ENCODE measurements at places on chromosomes 6 and 20. TPM values are rescaled to one million over a fixed set of nuclear protein-coding genes. Genes with fewer than 3 reads are reported as not detected.
A peak's percentile ranks its signal among the peaks of the same experiment; 100 is the strongest.

Gene TREML1
- total RNA-seq = not detected

Gene CCN6
- total RNA-seq = 3.5 TPM

Gene MOCS1
- total RNA-seq = 17.9 TPM

Gene TP53TG5
- total RNA-seq = 12.3 TPM

Gene TMEM74B
- 6.7 TPM for total RNA-seq

Gene TCP11
- total RNA-seq = 639 TPM

Gene HSPA1L
- total RNA-seq = 87.9 TPM

Gene PABPC1L
- 59.2 TPM for total RNA-seq

Gene GDAP1L1
- total RNA-seq = 1.7 TPM

Gene TREM2
- total RNA-seq = 2.2 TPM

Gene LST1
- total RNA-seq = 0.71 TPM

- H3K27ac ChIP-seq = no peak overlapping the region
- no peaks in the 10 kb centered on the region for H3K27me3 ChIP-seq
- H3K36me3 ChIP-seq = no peaks in the 10 kb centered on the region
- no peaks in the 10 kb centered on the region for H3K4me1 ChIP-seq
- no peak overlapping the region for H3K4me3 ChIP-seq
- no peak for DNase-seq
Measured at GRCh38 chr6:114288701-114289495, 53.9 kb downstream of the HS3ST5 start.

DNA sequence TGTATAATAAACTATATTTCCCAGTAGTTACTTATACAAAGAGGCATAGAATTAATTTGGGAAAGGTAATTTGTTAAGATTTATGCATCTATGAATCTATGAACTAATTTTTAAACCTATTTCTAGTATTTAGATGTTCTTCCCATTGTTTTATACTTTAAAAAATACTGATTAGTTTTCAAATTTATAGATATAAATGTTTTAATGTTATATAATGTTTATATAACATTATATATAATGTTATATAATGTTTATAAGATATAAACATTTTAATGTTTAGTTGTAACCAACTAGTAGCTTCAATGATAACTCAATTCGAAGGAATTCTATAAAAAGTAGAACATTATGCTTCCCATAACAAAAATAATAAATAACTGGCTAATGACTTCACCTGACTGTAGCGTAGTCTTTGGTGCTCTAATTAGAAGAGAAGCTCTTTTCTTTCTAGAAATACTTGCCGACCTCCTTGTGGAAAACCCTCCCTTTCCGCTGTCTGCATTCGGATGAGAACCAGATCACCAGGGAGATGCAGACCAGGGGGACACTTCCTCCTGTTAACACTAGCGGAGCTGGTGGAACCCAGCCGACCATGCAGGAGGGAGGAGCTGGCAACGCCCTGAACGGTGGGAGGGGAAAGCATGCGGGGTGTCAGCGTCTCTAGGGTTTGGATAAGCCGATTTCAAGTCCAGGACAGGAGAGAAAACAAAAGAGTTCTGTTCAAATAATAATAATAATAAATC is 158.4 kb downstream of the OR2B2 start:
- H3K4me1 ChIP-seq = peaks cover 8% of the 10 kb centered on the region
- no peaks in the 10 kb centered on the region for H3K27me3 ChIP-seq
- H3K4me3 ChIP-seq = peak overlapping the region; percentile 78
- DNase-seq = peak; percentile 73
- no peak overlapping the region for H3K27ac ChIP-seq

DNA sequence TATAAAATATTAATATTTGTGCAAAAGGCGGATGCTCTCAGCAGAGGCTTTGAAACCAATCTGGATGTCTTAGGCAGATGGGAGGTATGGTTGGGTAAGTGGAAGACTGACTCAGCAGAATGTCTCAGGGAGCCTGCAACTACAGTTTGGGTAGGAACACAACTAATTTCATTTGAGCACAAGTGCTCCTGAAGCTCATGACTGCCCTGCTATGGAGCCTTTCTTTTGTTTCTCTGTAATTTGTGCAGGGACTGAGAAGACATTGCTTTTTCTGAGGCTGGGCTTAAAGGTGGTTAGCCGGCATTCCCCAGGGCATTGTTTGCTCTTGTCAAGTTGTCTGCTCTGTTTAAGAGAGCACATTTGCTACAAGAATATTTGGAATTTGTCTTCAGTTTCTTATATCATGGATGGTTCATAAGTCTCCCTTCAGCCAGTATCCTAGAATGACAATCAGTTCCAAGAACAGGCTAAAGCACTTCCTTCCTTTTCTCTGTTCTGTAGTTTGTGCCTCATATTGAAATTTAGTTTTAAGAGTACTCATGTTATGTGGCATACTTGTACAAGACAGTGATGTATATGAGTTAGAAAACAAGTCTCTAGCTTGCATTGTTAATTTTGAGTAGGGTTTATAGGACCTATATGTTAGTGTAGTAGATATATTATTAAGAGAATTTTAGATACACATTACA is 208.3 kb downstream of the ZFAND3 start:
- H3K4me1 ChIP-seq = peaks cover 1% of the 10 kb centered on the region
- no peak overlapping the region for H3K27ac ChIP-seq
- no peaks in the 10 kb centered on the region for H3K27me3 ChIP-seq
- no peak for DNase-seq
- no peak overlapping the region for H3K4me3 ChIP-seq
- H3K36me3 ChIP-seq = no peaks in the 10 kb centered on the region

GRCh38 chr20:36334281-36335205 is 28.4 kb downstream of the DLGAP4 start:
- H3K27me3 ChIP-seq = no peaks in the 10 kb centered on the region
- DNase-seq = no peak
- H3K4me3 ChIP-seq = no peak overlapping the region
- no peaks in the 10 kb centered on the region for H3K36me3 ChIP-seq

- H3K27ac ChIP-seq = no peak overlapping the region
- no peak for DNase-seq
- H3K36me3 ChIP-seq = no peaks in the 10 kb centered on the region
- H3K4me3 ChIP-seq = no peak overlapping the region
- no peaks in the 10 kb centered on the region for H3K4me1 ChIP-seq
Measured at GRCh38 chr6:90144396-90144795, 152.2 kb downstream of the BACH2 start.

DNA sequence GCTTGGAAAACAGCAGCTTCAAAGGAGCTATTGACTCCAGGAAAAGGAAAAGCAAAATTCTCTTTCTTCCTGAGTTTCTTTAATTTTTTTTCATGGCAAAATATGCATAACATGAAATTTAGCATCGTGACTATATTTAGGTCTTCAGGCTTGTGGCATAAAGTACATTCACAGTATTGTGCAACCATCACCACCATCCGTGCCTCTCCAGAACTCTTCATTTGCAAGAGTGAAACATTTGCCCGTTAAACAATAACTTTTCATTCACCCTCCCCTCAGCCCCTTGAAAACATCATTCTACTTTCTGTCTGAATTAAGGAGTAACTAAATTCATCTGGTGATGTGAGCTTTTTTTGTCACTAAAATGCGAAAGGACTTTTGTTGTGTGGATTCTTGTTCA is 251.7 kb downstream of the PHACTR1 start:
- H3K36me3 ChIP-seq = no peaks in the 10 kb centered on the region
- no peak for DNase-seq
- H3K4me3 ChIP-seq = no peak overlapping the region
- no peak overlapping the region for H3K27ac ChIP-seq
- H3K4me1 ChIP-seq = no peaks in the 10 kb centered on the region

GRCh38 chr6:11865680-11866300 is 87.2 kb upstream of the ADTRP start:
- DNase-seq = no peak
- H3K4me3 ChIP-seq = no peak overlapping the region
- H3K27me3 ChIP-seq = no peaks in the 10 kb centered on the region
- no peaks in the 10 kb centered on the region for H3K4me1 ChIP-seq
- no peak overlapping the region for H3K27ac ChIP-seq

DNA sequence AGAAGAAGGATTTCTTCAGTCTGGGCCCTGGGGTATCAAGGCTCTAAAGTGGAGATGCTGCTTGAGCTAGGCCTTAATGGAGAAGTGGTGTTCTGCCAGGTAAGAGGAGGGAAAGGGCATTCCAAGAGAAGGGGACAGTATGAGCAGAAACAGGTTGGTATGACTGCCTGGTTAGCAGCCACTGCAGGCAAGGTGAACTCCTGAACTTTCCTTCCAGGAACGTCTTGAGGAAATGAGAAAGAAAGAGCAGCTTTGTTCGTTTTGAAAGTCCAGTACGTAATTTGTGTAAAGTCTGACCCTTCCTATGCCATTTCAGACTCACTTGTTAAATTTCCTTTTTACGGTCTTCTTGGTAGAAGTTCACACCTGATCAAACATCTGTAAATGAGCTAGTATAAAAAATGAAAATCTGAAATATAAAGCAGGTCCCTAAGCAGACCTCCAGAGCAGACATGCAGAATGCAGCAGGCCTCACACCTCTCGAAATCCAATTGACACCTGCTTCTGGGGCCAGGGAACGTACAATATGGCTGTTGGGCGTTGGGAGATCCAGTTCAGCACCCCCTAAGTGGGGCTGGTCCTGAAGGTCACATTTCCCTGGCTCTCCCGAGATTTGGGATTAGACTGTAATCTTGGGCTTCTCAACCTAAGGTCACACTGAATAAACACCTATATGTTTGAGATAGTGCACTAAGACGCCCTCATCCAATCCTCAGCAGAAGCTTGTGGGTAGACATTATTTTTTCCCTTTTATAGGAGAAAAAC is 33.6 kb downstream of the MYLK4 start:
- H3K4me3 ChIP-seq = no peak overlapping the region
- H3K27ac ChIP-seq = no peak overlapping the region
- no peak for DNase-seq
- no peaks in the 10 kb centered on the region for H3K36me3 ChIP-seq
- no peaks in the 10 kb centered on the region for H3K27me3 ChIP-seq

DNA sequence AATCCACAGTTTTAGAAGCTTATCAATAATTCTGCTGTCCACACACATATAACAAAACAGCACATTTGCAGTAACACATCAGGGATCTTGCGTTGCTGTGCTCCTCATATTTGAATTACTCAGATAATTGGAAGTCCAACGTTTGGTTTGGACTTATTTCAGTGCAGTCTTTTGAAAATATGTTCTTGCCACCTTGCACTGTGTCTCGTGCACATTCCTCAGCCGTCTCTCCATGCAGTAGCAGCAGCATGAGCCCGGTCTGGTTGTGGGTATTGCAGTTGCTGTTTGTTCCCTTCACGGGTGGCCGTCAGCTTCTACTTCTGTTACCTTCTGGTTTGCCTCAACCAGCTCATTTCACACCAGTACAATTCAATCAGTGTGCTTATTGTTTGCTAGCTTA is 215.5 kb downstream of the SLC24A3 start:
- no peak overlapping the region for H3K4me3 ChIP-seq
- H3K27ac ChIP-seq = no peak overlapping the region
- no peaks in the 10 kb centered on the region for H3K27me3 ChIP-seq
- no peaks in the 10 kb centered on the region for H3K4me1 ChIP-seq

GRCh38 chr6:10779076-10779475 is 31.5 kb downstream of the TMEM14B start:
- no peak overlapping the region for H3K4me3 ChIP-seq
- H3K27me3 ChIP-seq = no peaks in the 10 kb centered on the region
- DNase-seq = no peak
- no peak overlapping the region for H3K27ac ChIP-seq
- H3K36me3 ChIP-seq = no peaks in the 10 kb centered on the region
- no peaks in the 10 kb centered on the region for H3K4me1 ChIP-seq

GRCh38 chr20:24357177-24357576 is 112.3 kb upstream of the SYNDIG1 start:
- H3K36me3 ChIP-seq = no peaks in the 10 kb centered on the region
- no peak overlapping the region for H3K27ac ChIP-seq
- H3K4me1 ChIP-seq = no peaks in the 10 kb centered on the region
- H3K4me3 ChIP-seq = no peak overlapping the region
- H3K27me3 ChIP-seq = no peaks in the 10 kb centered on the region

GRCh38 chr6:169034516-169035167 is 219.0 kb downstream of the THBS2 start:
- no peaks in the 10 kb centered on the region for H3K4me1 ChIP-seq
- H3K4me3 ChIP-seq = no peak overlapping the region
- H3K36me3 ChIP-seq = no peaks in the 10 kb centered on the region
- H3K27me3 ChIP-seq = no peaks in the 10 kb centered on the region

DNA sequence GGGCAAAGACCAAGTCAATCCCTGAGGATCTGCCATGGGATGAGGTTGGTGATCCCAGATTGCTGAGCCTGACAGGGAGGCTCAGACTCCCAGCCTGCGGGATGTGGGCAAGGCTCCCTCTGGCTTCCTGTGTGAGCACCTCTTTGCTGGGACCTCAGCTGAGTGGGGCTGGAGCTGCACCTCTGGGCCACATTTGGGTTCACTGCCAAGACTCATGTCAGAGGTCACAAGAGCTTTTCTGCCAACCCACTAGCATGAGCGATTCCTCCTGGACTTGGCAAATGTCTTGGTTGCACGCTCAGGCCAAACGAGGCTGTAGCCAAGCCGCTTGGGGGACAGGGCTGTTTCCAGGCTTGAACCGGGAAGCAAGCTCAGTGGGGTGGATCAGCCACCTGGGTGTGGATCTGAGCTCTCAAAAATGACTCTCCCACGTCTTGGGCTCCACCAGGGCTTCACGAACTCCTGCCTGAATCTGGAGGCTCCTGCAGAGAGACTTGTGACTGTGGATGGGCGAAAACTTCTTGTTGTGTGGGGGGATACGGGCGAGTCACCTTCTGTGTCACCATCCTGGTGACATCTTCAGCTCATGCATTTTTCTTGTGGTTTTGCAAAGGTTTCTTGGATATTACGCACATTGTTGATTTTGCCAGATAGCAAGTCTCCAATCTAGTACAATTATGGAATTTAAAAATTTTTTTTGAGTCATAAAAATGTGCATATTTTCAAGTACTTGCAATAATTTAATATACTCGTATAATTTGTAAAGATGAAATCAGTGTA is 359.5 kb downstream of the CDH4 start:
- no peaks in the 10 kb centered on the region for H3K4me1 ChIP-seq
- DNase-seq = no peak
- H3K27me3 ChIP-seq = no peaks in the 10 kb centered on the region
- H3K36me3 ChIP-seq = no peaks in the 10 kb centered on the region

DNA sequence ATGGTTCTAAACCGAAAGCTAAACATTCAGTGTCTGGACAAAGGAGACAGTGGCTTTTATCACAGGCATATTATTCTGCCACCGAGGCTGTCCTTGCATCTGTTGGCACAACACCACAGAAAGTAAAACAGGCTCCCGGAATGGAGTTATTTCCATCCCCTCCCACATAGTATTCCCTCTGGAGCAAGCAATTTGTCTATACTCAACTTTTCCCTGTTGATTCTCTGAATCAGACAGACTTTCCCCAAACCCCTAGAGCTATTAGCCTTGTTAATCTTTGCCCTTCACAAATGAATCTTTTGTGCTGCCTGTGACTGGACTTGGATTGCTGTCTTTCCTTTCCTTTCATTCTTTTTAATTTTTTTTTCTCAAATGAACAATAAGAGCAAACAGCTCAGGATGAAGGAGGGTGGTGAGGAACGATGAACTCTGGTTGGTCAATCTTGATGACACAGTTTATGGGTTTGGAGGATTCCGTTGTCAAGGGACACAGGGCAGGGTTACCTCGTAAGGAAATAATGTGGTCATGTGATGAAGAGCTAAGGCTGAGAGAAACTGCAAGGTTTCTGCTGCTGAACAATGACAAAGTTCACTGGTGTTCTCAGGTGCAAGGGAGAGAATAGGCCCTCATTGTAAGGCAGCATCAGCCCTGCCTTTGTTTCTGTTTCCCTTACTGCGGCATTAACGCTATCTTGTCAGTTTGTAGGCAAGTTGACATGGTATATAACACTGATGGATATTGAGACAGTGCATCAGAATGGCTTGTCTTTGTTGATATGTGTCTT is 275.0 kb upstream of the BMP2 start:
- DNase-seq = no peak
- no peak overlapping the region for H3K27ac ChIP-seq
- H3K36me3 ChIP-seq = no peaks in the 10 kb centered on the region
- H3K4me3 ChIP-seq = no peak overlapping the region
- H3K27me3 ChIP-seq = no peaks in the 10 kb centered on the region
- H3K4me1 ChIP-seq = peaks cover 6% of the 10 kb centered on the region

Measured in testis (tissue), 5 donors.